ENCODE measurements at places on chromosomes 5 and 9.
A peak's percentile ranks its signal among the peaks of the same experiment; 100 is the strongest.

- DNase-seq: no peak
Measured at GRCh38 chr5:108814551-108814950, 66.9 kb downstream of the FER start.

GRCh38 chr9:126587187-126588185 is 26.2 kb upstream of the LMX1B start:
- DNase-seq: no peak

GRCh38 chr5:43313854-43314457 is 744 bp upstream of the HMGCS1 start:
- DNase-seq: peak; percentile 38

DNA sequence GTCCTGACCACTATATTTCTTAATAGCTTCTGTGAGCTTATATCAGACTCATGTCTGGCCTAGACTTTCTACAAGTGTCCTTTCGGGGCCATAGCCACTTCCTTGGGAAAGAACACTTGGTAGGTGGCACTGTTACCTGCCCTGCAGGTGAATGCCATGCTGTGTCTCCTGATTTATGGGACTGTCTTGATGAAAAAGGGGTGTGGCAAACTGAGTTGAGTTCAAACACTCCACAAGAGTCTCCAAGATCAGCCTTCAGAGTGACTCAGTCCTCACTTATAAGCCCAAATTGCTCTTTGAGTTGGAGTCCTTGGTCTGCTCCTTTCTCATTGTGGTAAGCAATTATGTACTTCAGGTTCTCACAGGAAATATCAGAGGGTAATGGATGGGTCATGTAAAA is 9.9 kb upstream of the ANKHD1 start:
- no peak for DNase-seq

- DNase-seq: no peak
Measured at GRCh38 chr9:286071-286740, 71.5 kb downstream of the DOCK8 start.

- DNase-seq: no peak
Measured at GRCh38 chr9:6899274-6899673, 141.5 kb downstream of the KDM4C start.

DNA sequence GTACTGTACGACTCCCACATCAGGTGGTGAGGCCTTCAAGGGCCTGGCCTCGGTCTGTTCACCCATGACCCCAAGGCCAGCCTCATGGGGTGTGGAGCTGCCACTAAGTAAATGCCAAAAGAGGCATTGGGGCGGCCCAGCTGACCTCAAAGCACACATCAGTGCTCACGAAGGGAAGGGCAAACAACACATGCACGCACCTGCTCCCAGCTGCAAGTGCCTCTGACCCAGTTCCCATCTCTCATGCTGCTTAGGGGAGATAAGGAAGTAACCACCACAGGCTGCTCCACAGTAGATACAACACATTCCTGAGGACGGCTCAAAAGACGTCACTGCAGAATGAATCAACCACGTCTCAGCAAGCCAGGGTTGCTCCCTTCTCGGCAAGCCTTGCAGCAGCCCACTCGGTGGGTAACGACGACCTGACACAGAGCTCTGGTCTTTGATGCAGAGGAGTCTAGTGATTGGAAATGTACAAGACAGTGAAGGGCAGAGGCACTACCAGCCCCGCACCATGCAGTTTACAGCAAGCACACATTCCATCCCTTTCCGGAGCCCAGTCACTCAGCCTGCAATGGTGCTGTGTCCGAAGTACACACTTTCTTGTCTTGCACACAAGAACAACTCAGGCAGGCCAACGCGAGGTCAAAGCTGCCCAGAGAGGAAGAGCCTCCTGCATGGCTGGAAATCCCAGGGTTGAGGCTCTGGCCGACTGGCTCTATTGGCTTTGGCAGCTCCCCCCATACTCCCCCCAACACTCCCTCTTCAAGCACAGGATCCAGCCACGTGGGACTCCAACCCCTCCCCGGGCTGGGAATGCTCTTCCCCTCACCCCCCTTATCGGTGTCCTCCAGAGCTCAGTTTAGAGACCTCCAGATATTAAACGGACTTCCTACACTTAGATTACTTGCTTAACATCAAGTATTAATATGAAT is 31.8 kb downstream of the FABP6 start:
- no peak for DNase-seq

GRCh38 chr9:76658510-76659231 is 105.6 kb upstream of the PCA3 start:
- DNase-seq: no peak

DNA sequence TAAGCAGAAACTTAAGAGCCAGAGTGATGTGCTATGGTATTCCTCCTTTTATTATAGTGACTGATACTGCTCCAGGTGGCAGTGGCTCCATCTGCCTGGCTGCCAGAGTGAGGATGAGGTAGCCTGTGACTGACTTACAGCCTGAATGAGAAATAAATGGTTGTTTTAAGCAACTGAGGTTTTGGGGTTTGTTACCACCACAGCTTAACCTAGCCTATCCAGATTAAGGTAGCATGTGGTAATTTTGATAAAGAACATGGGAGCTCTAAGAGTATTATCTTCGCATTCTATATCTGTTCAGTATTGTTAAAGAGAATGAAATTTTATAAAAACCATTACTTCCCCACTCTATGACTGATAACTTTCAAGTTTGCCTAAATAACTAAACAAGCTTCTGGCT is 39.0 kb downstream of the GOLPH3 start:
- no peak for DNase-seq

DNA sequence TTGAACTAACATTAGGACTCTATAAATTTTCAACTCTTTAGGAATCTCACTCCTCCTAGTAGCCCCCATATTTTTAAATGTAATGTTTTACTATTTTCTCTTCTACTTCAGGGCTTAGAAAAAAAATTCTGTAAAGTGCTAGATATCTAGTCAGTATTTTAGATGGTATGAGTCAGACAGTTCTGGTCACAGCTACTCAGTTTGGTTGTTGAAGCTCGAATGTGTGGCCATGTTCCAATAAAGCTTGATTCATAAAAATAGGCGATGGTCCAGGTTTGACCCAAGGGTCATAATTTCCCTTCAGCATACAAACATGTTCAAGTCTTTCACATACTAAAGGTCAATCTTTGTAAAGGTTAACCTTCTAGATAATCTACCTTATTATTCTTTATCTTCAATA is 566.0 kb upstream of the CDH18 start:
- DNase-seq: no peak
